Astrocyte (in vitro differentiated cells and primary cell): ENCODE measurements at places on chromosomes 4 and X. TPM values are rescaled to one million over a fixed set of nuclear protein-coding genes. Genes with fewer than 3 reads are reported as not detected.

DNA sequence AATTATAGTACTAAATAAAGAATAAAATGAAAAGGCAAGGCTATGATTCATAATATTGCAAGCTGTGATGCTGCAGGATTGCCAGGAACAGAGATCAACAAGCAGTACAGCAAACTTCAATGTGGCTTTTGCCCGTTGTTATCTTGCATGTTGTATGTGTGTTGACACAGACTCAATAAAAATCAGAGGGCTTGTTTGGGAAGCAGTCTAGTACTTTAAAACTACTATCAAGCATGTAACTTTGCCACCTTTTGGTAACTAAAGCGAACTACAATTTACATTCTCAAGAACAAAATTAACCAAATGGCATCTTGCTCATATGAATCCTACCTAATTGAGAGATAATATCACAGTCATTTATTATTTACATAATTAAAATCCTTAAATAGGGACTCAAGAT, 79.8 kb upstream of the GPM6A start:
- no peak overlapping the region for H3K4me3 ChIP-seq
- DNase-seq, result peak; percentile 26
- no peaks in the 10 kb centered on the region for H3K4me1 ChIP-seq

The SORBS2 gene
- 96.1 and 97.4 TPM in 2 replicates for total RNA-seq

- no peaks in the 10 kb centered on the region for H3K4me1 ChIP-seq
- no peak for DNase-seq
- H3K36me3 ChIP-seq, result no peaks in the 10 kb centered on the region
- no peaks in the 10 kb centered on the region for H3K27me3 ChIP-seq
- H3K27ac ChIP-seq, result no peak overlapping the region
Observed at GRCh38 chr4:103207673-103208072, 9.5 kb upstream of the CENPE start.

The INPP4B gene
- total RNA-seq, result 2.4 and 2.8 TPM in 2 replicates

The XK gene
- 0.17 and 0.25 TPM in 2 replicates for total RNA-seq

The FAM47E gene
- total RNA-seq, result 0.54 and 0.84 TPM in 2 replicates

The CPLX1 gene
- 0.41 and 1.9 TPM in 2 replicates for total RNA-seq

DNA sequence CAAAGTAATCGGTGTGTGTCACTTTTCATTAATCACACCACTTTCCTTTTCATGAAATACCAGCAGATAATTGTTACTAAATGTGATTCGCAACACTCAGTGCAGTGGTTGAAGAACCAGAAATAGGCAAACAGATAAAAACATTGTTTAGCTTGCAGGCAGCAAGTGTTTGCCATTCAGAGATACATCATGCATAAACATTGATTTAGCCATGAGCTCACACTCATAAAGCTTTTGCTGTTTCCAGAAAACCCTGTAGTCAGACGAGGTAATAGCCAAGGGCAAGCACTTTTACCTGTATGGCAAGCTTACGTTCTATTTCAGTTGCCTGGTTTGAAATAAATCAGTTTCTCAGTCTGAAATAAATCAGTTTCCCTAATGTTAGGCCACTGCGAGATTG, 542.0 kb upstream of the TENM3 start:
- no peaks in the 10 kb centered on the region for H3K27me3 ChIP-seq
- no peaks in the 10 kb centered on the region for H3K4me1 ChIP-seq
- H3K4me3 ChIP-seq, result no peak overlapping the region
- H3K27ac ChIP-seq, result no peak overlapping the region

DNA sequence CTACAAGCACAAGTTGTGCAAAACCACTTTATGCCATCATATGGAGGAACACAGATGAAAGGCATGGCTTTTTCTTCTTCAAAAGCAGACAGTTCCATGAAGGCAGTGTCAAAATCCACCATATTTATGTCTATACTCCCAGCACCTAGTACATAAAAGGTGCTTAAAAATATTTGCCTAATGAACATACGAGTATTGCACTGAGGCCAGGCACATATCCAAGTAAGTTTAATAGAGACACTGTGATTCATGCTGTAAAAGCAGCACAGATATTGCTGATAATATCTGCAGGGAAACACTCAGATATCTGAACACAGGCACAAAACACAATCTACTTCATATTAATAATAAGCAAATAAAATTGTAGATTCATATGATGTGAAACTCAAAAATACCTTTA, 48.1 kb upstream of the CXCL8 start:
- H3K27me3 ChIP-seq, result no peaks in the 10 kb centered on the region
- no peaks in the 10 kb centered on the region for H3K36me3 ChIP-seq
- H3K4me1 ChIP-seq, result no peaks in the 10 kb centered on the region

The MID1IP1 gene
- 40.4 and 46.0 TPM in 2 replicates for total RNA-seq

The SGMS2 gene
- total RNA-seq, result 48.1 and 48.3 TPM in 2 replicates

GRCh38 chr4:30720021-30720660, at the start of gene PCDH7:
PCDH7 (plus strand) TSS chr4:30720369; CDS start chr4:30721423, 1,054 bp downstream.
- H3K4me3 ChIP-seq, result peak within 1 kb of the TSS; percentile 83
- H3K27ac ChIP-seq, result peak within 1 kb of the TSS; percentile 59
- H3K4me1 ChIP-seq, result peaks cover 25% of the 10 kb centered on the region

DNA sequence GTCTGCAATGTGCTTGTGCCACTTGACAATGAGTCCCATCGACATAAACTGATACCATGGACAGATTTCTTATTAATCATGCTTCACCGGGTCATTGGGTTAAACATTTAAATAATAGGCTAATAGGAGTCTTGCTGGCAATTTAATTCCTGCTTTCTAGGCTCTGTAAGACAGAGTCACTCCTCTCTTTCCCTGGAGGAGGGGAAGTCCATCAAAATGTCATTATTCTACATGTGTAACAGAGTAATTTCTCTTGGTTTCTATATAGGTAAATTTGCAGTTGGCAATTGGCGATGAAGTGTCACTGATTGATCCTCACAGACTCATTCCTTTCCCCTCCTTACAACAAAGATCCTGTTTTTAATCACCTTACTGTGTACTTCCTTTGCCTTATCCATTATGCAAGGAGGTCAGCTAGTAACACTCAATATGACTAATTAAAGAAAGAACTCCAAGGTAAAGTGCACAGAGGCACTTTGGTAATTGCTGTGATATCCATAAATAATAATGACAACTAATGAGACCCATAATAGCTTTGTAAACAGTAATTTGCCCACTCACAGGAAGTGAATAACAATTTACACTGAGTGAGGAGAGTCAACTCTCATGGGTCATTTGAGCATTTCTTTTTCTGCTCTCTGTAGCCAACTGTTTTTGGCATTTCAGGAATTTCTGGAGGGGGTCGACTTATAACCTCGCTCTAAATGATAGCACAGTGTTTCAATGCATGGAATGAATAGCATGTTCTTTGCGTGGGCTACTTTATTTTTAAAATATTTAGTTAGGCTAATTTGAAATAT, 184.0 kb downstream of the UGT8 start:
- H3K4me1 ChIP-seq, result peaks cover 5% of the 10 kb centered on the region
- no peak overlapping the region for H3K4me3 ChIP-seq
- peak; percentile 14 for DNase-seq
- H3K36me3 ChIP-seq, result no peaks in the 10 kb centered on the region
- no peak overlapping the region for H3K27ac ChIP-seq

The ZFP92 gene
- total RNA-seq, result 0.26 and 0.27 TPM in 2 replicates

The ZCCHC4 gene
- 9.7 and 10.2 TPM in 2 replicates for total RNA-seq

The GPC3 gene
- 2.7 and 8.2 TPM in 2 replicates for total RNA-seq

DNA sequence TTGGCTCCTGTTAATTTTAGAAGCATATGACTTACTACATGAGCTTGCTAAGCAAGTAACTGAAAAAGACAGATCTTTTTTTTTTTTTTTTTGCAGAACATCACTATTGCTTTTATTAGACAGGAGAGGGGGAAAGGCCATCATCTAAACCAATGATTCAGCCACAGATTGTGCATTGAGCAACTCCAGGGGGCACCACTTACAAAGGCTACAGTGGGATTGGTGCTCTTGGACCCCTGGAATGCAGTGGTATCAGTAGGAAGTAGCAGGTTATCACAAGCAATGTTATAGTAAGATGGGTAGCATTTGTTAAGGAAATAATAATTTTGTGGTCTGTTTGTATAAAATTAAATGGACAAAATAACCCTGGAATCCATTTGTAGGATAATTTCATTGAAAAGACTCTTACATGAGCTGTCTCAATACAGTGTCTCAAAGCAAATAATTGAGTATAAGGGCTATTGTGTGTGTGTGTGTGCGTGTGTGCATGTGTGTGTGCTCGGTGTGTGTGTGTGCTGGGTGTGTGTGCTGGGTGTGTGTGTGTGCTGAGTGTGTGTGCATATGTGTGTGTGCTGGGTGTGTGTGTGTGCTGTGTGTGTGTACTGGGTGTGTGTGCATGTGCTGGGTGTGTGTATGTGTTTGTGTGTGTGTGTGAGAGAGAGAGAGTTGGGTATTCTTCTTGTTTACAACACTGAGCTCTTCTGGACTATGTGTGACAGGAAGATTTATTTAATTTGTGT, 296.3 kb downstream of the PCDH7 start:
- no peaks in the 10 kb centered on the region for H3K4me1 ChIP-seq
- DNase-seq, result no peak
- H3K27me3 ChIP-seq, result no peaks in the 10 kb centered on the region
- H3K27ac ChIP-seq, result no peak overlapping the region
- no peak overlapping the region for H3K4me3 ChIP-seq

GRCh38 chr4:64384237-64385203, 24.7 kb downstream of the TECRL start:
- no peaks in the 10 kb centered on the region for H3K4me1 ChIP-seq
- no peaks in the 10 kb centered on the region for H3K36me3 ChIP-seq
- DNase-seq, result no peak
- H3K4me3 ChIP-seq, result no peak overlapping the region

The UGT2A1 gene
- not detected in 2 replicates for total RNA-seq

- H3K36me3 ChIP-seq, result peaks cover 25% of the 10 kb centered on the region
- no peak overlapping the region for H3K4me3 ChIP-seq
- no peaks in the 10 kb centered on the region for H3K4me1 ChIP-seq
- no peak overlapping the region for H3K27ac ChIP-seq
Observed at GRCh38 chrX:154350429-154351182, 23.8 kb downstream of the FLNA start.

DNA sequence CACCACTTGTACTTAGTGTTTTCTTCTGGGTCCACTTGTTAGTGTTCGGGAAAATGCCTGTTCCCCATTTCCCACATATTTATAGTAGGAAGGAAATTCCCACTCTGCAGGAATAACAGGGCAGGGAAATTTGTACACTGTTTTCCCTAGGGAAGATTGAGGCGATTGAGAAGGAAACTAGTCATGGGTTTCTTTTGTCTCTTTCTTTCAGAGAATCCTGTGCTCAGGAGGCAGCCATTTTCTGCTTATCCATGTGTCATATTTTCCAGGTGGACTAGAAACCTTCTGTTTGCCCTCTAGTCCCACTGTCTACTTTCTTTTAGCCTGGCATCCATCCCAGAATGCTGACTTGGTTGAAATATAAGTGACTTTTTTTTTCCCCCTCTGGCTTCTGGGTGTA, 299.1 kb upstream of the ANKRD50 start:
- no peak overlapping the region for H3K27ac ChIP-seq
- H3K4me1 ChIP-seq, result no peaks in the 10 kb centered on the region
- DNase-seq, result no peak
- no peaks in the 10 kb centered on the region for H3K36me3 ChIP-seq

- H3K4me1 ChIP-seq, result no peaks in the 10 kb centered on the region
- H3K27me3 ChIP-seq, result no peaks in the 10 kb centered on the region
- H3K36me3 ChIP-seq, result no peaks in the 10 kb centered on the region
- H3K4me3 ChIP-seq, result no peak overlapping the region
- DNase-seq, result no peak
Observed at GRCh38 chrX:120264341-120264740, 13.7 kb downstream of the ZBTB33 start.

- H3K27ac ChIP-seq, result no peak overlapping the region
- no peak for DNase-seq
- no peaks in the 10 kb centered on the region for H3K36me3 ChIP-seq
- no peaks in the 10 kb centered on the region for H3K4me1 ChIP-seq
Observed at GRCh38 chrX:1860936-1861594, 246.2 kb downstream of the ASMT start.

The FHIP1A gene
- 2.4 and 4.1 TPM in 2 replicates for total RNA-seq

GRCh38 chr4:41169256-41169800, 45.0 kb downstream of the APBB2 start:
- no peak overlapping the region for H3K27ac ChIP-seq
- no peak for DNase-seq
- H3K4me1 ChIP-seq, result no peaks in the 10 kb centered on the region
- no peaks in the 10 kb centered on the region for H3K27me3 ChIP-seq
- H3K36me3 ChIP-seq, result no peaks in the 10 kb centered on the region

The CENPC gene
- total RNA-seq, result 10.0 and 13.4 TPM in 2 replicates

DNA sequence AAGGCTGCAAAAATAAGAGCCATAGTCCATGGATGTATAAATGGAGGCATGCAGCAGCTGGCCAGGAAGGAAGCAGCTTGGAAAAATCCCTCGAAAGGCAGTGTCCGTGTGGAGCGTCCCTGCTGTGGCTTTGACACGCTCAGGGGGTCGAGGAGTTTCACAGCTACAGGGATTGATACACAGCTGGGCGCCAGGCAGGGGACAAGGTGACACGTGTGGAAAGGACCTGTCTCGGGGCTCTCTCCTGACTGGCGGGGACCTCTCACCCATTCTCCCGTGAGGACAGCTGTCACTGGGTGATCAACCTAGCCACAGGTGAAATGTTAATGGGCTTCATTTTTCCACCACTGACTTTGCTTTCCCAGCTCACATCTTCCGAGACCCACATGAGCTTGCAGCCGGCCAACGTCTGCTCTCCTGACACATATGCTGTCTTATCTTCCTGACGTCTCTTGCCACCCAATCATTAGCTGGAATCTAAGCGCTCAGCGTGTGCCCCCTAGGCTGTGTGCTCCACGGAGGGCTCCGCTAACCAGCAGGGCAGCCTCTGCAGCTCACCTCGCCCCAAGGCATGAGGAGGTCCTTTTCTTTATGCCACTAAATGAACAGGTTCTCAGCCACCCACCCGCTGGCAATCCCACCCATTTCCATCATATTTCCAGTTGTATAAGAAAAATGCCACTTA, 89.4 kb upstream of the AFAP1 start:
- no peak overlapping the region for H3K27ac ChIP-seq
- H3K36me3 ChIP-seq, result no peaks in the 10 kb centered on the region
- no peak overlapping the region for H3K4me3 ChIP-seq

DNA sequence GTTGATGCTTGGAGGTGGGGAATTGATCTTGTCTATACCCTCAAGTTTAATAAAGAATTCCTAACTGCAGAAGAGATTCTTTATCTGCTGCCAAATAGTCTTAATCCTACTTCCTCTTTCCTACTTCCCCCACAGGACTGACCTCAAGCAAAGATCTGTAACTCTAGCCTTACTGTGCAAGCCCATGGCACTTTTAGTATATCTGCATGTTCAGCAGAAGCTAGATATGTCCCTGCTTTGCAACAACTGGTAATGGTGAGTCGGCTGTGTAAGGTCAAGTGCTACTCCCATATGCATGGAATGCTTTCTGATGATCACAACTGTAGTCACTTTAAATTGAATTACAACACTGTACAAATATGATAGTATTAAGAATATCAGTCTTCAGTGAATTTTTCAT, 26.3 kb upstream of the PDS5A start:
- no peak overlapping the region for H3K27ac ChIP-seq
- H3K4me1 ChIP-seq, result no peaks in the 10 kb centered on the region
- H3K4me3 ChIP-seq, result no peak overlapping the region
- H3K27me3 ChIP-seq, result no peaks in the 10 kb centered on the region
